ENCODE measurements at places on chromosomes 3 and 15. TPM values are rescaled to one million over a fixed set of nuclear protein-coding genes. Genes with fewer than 3 reads are reported as not detected.
A peak's percentile ranks its signal among the peaks of the same experiment; 100 is the strongest.

GMNC gene
- not detected for total RNA-seq

SHC4 gene
- 0.50 TPM for total RNA-seq

BRK1 gene
- 105 TPM for total RNA-seq

- no peak for DNase-seq
These were observed 50.8 kb upstream of the XRN1 start for GRCh38 chr3:142498397-142499180.

GRCh38 chr15:34799149-34800101 is 4.1 kb upstream of the ACTC1 start:
- DNase-seq, result no peak

DNA sequence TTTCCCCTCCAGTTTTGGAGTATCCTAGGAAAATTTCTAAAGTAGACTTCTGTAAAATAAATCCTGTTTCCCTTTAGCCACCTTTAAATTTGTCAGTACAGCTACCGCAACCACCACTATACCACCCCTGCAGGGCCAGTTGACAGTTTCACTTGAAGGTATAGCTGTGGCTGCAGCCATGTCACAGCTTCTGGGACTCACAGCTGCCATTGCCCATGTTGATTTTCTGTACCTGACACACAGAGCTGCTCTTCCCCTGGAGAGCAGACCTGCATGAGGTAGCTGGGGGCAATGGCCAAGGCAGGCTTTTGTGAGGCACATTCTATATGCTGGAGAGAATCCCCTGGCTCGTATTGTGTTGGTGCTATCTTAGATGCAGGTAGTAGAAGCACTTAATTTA is 345.4 kb downstream of the LRTM1 start:
- DNase-seq, result no peak

GRCh38 chr15:56244811-56245576 is 1.3 kb upstream of the RFX7 start:
- DNase-seq, result peak; percentile 53

GRCh38 chr3:112372396-112372795 is 39.4 kb downstream of the CD200 start:
- no peak for DNase-seq

All from colonic mucosa (tissue), 4 donors.